Activated naive CD8-positive, alpha-beta T cell treated with anti-CD3 and anti-CD28 coated beads for 36 hours (primary cell): ENCODE measurements at places on chromosomes 1 and 21. TPM values are rescaled to one million over a fixed set of nuclear protein-coding genes. Genes with fewer than 3 reads are reported as not detected.

DNA sequence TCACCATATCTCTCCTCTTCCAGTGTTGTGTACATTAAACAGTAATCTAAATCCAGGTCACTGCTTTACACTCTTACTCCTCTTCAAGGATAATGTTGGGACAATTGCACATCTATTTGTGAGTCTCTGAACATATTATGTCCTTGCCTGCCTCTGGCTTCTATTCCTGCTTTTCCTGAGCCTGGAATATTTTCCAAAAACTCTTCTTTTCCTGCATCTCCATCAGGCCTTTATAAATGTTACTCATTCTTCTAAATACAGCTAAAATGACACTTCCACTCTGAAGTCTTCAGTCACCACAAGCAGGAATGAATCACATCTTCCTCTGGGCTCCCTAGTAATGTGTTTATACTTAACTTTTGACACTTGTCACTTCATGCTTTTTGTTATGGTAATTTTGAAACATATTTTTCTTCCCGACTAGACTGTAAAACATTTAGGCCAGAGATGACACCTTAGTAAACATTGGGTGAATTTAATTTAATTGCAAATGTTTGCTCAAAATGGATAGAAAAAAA, 396.0 kb downstream of the LRRIQ3 start:
- no peak for DNase-seq

S100B gene
- total RNA-seq: 10.5 TPM

- DNase-seq: no peak
Observed at GRCh38 chr1:6239950-6240768, 3.8 kb upstream of the HES3 start.

GRCh38 chr1:175503538-175503937, 239.9 kb downstream of the TNR start:
- DNase-seq: no peak

GRCh38 chr21:39531064-39531463, 79.3 kb downstream of the SH3BGR start:
- no peak for DNase-seq

GRCh38 chr1:86169625-86170024, 13.1 kb upstream of the COL24A1 start:
- no peak for DNase-seq

KLHDC8A gene
- total RNA-seq: not detected

DNA sequence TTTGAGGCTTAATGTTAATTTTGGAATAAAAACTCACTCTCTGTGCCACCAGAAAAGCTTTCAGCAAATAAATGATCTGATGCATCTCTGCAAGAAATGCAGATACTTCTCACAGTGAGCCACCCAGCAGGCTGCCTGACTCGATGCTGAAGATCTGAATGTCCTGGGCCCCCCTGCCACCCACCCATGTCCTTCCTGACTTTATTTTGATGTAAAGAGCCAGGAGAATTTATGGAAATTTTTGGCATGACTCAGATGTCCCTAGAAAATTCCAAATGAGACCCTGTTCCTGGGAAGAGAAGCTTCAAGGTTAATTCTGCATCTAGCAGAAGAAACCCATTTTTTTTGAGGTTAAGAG, 62.8 kb upstream of the COA6 start:
- no peak for DNase-seq

GRCh38 chr1:119327450-119328155, 41.0 kb upstream of the HAO2 start:
- DNase-seq: peak; percentile 31

CCDC24 gene
- 1.5 TPM for total RNA-seq

DNA sequence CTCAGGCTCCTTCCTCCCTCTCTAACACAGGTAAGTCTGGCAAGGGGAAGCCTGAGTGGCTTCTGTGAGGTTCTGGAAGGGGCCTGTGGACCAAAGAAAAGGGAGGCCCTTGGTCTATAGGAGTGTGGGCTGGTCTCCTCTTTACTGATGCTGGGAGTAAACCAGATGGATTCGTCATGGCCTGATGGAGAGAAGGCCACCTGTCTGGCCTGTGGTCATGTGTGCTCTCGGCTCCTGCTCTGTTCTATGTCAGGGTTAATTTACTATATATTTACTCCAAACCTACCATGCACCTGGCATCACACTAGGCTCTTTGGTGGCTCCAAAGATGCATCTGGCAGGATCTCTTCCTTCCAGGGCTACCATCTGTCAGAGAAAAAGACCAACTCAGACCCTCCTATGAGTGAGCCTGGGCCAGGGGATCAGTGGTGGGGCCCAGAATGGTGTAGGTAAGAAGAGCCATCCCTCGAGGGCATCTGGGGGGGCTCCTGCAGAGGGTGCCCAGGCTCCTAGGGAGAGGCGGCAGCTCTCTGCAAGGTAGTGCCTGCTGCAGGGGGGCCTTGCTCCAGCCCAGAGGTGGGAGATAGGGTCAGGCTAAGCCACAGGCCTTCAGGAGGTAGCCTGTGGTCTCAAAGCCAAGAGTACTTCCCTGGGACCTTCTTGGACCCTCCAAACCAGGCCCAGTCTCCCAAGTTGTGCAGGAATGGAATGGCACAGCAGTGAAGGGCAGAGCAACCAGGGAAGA, 68.2 kb upstream of the SELENON start:
- DNase-seq: no peak

GRCh38 chr1:192011525-192011924, 146.7 kb upstream of the RGS18 start:
- DNase-seq: no peak

RNF223 gene
- total RNA-seq: not detected

FCER1A gene
- total RNA-seq: not detected

DNA sequence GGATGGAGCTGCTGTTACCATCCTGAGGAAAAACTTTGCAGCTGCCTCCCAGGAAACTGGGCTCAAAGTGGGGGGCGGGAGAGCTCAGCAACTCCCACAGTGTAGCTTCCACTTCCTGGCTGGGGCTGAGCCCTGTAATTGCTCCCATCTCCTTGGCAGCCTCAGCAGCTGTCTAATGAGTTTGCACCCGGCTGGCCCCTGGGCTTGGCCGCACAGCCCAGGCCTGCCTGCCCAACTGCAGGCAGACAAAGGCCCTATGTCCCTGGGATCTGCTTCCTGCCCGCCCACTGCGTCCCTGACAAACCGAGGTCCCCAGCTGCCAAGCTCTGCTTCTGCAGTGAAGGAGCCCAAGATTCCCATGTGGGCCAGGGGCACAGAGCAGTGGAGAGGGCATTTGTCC, 30.1 kb downstream of the EDN2 start:
- DNase-seq: no peak

LCE3D gene
- total RNA-seq: not detected

TEDDM1 gene
- total RNA-seq: not detected

DNA sequence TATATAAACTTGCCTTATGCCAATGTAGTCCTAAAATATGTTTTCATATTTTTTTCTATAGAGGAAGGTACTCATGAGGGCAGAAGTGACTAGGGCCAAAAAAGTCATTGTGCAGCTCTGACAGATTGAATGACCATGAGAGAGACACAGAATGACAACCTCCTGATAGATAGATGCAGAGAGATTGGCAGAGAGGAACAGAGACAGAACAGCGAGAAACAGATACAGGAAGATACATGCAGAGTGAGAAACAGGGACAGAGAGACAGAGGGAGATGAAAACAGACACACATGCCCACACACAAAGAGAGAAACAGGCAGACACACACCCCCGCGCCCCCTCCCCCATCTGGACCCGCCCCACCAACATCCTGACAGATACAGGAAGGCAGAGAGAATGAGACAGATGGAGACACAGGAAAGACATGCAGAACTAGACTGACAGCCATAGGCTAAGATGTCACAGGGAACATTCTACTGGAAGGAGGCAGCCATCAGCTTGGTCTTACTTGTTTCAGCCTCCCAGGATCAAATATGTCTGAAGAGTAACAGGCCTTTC, 211.1 kb downstream of the ST6GALNAC3 start:
- no peak for DNase-seq

TSSK3 gene
- 0.48 TPM for total RNA-seq

DNA sequence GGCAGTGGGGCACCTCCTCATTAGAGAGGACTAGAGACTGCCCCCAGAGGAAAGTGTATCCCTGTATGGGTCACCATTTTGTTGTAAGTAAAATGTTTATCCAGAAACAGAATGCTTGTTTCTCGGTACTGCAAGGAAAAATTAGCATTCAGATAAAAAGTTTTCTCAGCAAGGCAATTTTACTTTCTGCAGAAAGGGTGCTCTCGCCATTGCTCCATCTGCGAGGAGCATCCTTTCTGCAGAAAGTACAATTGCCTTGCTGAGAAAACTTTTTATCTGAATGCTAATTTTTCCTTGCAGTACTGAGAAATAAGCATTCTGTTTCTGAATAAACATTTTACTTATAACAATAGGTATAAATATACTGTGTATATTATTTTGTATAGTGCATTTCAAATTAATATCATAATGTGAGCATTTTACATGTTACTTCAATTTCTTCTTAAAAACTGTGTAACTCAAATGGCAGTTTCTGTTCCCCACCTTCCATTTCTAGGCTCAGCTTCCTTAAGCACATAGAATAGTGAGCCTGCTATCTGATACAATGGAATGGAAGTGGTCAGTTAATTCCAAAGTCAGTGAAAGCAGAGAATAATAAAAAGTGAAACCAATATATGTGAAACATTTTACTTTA, 76.5 kb upstream of the DESI2 start:
- no peak for DNase-seq

OPTC gene
- total RNA-seq: not detected

GRCh38 chr1:193633991-193634390, 447.6 kb upstream of the B3GALT2 start:
- DNase-seq: no peak

DNA sequence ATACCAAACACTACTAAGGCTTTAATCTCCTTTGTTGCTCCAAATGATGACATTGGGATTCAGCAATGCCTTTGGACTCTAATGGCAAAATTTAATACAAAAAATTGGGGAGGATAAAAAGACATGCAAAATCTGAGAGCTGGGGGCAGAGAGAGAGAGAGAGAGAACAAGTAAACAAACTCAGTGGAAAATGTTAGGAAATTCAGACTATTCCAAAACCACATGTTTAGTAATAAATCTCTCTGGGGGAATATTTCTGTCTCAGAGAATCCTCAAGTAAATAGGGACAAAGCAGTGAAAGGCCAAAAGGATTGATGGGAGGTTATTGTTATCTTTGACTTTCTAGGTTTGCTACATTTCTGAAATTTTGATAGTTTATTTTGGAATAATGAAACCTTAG, 65.7 kb downstream of the PLA2G4A start:
- no peak for DNase-seq

CD58 gene
- total RNA-seq: 8.2 TPM

GRCh38 chr1:15083578-15083977, 70.0 kb upstream of the TMEM51 start:
- no peak for DNase-seq

DNA sequence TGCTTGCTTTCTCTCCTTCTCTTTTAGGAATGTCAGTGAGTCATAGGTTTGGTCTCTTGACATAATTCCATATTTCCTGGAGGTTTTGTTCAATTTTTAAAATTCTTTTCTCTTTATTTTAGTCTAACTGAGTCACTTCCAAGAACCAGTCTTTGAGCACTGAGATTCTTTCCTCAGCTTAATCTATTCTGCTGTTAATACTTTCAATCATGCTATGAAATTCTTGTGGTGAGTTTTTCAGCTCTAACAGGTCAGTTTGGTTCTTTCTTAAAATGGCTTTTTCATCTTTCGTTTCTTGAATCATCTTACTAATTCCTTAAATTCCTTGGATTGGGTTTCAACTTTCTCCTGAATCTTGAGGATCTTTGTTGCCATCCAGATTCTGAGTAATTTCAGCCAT, 321.0 kb downstream of the PTBP2 start:
- DNase-seq: no peak

FMO5 gene
- total RNA-seq: 0.22 TPM

DNA sequence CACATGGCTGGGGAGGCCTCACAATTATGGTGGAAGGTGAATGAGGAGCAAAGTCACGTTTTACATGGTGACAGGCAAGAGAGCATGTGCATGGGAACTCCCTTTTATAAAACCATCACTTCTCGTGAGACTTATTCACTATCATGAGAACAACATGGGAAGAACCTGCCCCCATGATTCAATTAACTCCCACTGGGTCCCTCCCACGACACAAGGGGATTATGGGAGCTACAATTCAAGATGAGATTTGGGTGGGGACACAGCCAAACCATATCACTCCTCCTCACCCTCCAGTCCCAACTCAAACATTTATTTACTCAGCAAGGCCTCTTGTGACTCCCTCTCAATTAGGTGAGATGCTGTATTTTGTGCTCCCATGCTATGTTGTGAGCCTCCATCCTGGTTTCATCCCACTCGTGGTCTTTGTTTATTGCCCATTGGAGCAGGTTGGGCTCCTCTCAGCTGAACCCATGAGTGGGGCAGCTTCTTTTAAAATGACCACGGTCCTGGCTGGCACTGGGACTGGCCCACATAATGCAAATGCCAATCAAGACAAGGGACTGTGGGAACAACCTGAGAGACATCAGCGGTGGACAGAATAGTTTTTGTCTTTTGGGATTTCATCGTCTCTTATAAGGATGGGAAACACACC, 28.8 kb downstream of the IRF2BP2 start:
- no peak for DNase-seq

- DNase-seq: no peak
Observed at GRCh38 chr21:41589620-41590175, 81.7 kb upstream of the TMPRSS2 start.

DNA sequence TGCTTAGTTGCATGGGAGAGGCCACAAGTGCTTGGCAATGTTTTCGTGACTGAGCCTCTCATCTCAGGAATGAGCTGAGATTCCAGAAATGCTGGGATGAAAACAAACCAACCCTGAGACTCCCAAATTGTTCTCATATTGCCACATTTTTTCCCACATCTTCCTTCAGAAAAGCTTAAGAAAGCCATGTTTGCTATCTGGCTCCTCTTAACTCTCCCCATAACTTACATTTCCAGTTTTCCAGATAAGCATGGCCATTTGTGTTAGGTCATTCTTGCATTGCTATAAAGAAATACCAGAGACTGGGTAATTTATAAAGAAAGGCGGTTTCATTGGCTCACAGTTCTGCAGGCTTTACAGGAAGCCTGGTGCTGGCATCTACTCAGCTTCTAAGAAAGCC, 17.2 kb downstream of the DSCAM start:
- DNase-seq: no peak

PSRC1 gene
- total RNA-seq: 12.2 TPM

CLDN19 gene
- not detected for total RNA-seq

GRCh38 chr1:31161571-31161970, 78.1 kb downstream of the NKAIN1 start:
- DNase-seq: no peak

DNA sequence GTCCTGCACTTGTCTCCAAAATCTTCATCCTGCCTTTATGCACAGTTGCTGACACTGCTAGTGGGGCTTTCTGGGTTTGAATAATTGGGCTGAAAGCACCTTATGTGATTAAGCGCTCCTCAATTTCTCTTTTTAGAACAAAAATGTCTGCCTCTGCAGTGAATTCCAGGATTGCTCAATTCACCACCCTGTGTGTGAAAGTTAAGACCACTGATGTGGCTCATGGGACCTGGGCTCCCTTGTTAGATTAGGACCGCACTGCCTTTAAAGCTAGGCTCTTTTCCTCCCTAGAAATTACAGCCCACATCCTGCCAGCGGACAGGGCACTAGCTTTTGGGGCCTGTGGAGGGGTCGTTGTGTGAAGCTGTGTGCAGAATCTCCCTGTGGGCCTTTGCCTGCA, 18.8 kb downstream of the KIAA1614 start:
- no peak for DNase-seq
